Fibroblast of villous mesenchyme (primary cell): ENCODE measurements at places on chromosomes 3 and 15.
A peak's percentile ranks its signal among the peaks of the same experiment; 100 is the strongest.

GRCh38 chr3:121481106-121481880 is 64.5 kb downstream of the POLQ start:
- peak; percentile 65 for DNase-seq

DNA sequence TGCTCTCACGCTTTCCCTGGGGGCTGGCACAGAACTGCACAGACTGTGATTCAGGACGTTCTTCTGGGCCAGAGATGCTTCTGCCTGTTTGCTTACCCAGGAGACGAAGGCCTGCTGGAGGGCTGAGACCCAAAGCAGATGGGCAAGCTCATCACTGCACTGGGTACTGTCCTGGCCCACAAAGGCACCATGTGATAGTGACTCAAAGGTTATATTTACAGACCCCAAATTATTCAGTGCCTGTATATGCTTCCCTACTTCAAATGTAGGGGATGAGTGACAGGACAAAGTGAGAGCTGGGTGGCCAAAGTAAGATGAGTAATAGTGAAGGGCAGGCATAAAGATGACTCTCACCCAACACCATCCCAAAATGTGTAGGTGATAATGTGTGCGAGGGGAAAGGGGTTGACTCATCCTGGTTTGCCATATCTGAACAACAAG is 127.4 kb downstream of the WDR76 start:
- no peak for DNase-seq

DNA sequence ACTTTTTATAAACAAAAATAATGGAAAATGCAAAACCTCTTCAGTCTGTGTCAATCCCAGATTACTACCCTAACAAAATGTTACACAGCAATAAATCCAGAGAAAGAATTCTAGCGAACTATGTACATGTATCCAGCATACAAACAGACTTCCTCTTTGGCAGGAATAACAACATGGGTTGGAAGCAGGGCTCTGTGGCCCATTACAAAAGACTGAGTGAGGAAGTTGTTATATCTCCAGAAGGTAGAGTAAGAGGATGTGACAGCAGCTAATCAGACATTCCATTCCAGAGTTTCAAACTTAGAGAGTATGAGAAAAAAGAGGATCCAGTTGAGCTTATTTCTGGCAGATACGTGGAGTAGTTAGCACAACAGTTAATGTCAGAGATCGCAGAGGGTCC is 294.0 kb upstream of the PLSCR5 start:
- no peak for DNase-seq

- peak; percentile 35 for DNase-seq
These were observed 256.2 kb downstream of the ZNF621 start for GRCh38 chr3:40780925-40781406.

GRCh38 chr3:14410503-14411165 is 8.2 kb downstream of the SLC6A6 start:
- peak; percentile 81 for DNase-seq

DNA sequence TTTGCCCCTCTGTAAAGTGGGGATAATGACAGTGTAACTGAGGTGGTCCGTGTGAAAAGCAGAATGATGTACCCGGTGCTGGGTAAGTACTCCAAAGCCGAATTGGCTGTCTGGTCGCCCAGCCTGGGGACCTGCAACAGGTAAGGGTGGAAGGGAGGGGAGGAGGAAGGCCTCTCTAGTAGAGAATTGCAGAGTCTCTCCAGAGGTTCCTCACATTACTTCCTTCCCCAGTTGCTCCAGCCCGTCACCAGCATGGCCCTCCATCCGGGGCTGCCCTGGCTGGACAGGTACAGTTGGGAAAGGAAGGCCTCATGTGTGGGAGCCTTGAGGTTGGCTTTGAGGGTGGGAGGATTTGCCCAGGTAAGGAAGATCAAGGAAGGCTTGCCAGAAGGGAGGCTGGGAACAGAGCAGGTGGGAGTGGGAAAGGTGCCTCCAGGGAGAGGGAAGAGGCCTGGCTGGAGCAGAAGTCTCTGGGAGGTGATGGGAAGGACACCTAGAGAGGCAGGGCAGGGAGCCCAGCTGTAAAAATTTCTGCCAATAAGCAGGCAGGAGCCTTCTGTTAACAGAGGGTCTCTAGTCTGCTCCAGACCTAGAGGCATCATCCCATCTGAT is 1.7 kb upstream of the PSTPIP1 start:
- DNase-seq = no peak

- no peak for DNase-seq
These were observed 6.6 kb upstream of the SCAP start for GRCh38 chr3:47482366-47482765.

- DNase-seq = peak; percentile 71
These were observed 118.7 kb upstream of the SMAD3 start for GRCh38 chr15:66946578-66947164.

GRCh38 chr3:11558002-11558401 is 85.7 kb downstream of the VGLL4 start:
- DNase-seq = peak; percentile 80

DNA sequence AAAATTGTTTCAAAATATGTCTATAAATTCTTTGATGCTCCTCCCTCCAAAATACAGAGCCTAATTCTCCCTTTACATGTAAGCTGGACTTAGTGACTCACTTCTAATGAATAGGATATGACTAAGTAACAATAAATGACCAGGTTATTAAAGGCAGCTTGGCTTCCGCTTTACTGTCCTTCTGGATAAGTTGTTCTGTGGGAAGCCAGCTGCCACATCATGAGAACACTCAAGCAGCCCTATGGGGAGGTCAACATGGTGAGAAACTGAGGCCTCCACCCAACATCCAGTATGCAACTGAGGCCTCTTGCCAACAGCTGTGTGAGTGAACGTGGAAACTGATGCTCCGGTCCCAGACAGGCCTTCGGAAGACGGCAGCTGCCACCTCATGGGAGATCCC is 247.3 kb upstream of the CHRM5 start:
- DNase-seq = peak; percentile 51

DNA sequence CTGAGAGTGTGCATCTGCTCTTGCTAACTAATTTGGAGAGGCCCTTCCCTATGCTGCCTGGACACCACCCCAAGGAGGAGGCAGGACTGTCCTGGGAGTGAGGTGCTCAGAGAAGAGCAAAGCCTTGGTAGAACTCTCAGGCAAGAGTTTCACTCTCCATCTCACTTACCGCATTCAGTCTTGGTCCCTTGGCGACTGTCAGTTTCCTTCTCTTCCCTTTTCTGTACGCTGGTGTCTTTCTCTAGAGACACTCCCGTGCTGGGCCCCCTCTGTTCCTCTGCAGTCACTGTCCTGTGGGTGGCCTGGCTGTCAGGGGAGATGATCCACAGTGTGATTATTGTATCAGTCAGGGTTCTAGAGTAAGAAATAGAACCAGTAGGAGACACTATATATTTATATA is 44.0 kb downstream of the IDH2 start:
- no peak for DNase-seq

- DNase-seq = no peak
These were observed 246.2 kb downstream of the SV2B start for GRCh38 chr15:91346259-91346658.

- no peak for DNase-seq
These were observed 32.2 kb downstream of the PPP2R3A start for GRCh38 chr3:135997554-135998320.

- DNase-seq = no peak
These were observed 911.9 kb downstream of the FHIT start for GRCh38 chr3:60339304-60339703.

- no peak for DNase-seq
These were observed 1.2 kb downstream of the EOGT start for GRCh38 chr3:69012100-69012799.

GRCh38 chr3:181695661-181696491 is 15.8 kb upstream of the SOX2 start:
- DNase-seq = no peak

- no peak for DNase-seq
These were observed 17.8 kb downstream of the TTC14 start for GRCh38 chr3:180619723-180620122.

- peak; percentile 63 for DNase-seq
These were observed 23.8 kb downstream of the MGA start for GRCh38 chr15:41683955-41684354.

GRCh38 chr3:128823008-128823407 is 56.4 kb upstream of the ACAD9 start:
- no peak for DNase-seq

DNA sequence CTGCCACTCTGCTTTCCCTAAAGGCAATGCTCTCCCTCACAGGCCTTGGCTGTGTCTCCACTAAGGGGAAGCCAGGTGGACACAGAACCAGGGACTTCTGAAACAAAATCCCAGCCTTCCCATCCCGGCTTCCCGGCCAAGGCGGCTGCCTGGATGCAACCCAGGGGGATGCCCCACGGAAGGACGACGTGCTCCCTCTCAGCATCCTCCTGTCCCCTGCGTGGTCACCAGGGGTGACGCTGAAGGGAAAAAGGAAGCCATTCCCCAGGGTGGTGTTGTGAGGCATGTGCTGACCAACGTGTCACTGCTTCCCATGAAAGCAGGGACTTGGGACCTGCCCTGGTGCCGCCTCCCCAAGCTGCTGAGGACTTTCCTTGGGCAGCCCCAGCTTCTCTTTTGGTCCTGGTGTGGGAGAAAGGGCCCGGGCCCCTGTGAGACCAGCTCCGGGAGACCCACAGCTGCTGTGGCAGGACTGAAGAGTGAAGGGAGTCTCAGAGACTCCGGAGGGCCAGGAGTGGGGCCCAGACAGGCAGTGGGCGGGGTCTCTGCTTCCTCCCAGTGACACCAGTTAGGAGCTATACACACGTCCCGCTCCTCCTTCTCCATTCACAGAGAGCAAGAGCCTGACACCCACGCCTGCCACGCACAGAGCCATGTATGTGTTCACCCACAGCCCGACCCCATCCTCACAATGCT is 139.2 kb downstream of the NUP210 start:
- no peak for DNase-seq

- DNase-seq = no peak
These were observed 121.0 kb downstream of the PDZRN3 start for GRCh38 chr3:73503781-73504180.

DNA sequence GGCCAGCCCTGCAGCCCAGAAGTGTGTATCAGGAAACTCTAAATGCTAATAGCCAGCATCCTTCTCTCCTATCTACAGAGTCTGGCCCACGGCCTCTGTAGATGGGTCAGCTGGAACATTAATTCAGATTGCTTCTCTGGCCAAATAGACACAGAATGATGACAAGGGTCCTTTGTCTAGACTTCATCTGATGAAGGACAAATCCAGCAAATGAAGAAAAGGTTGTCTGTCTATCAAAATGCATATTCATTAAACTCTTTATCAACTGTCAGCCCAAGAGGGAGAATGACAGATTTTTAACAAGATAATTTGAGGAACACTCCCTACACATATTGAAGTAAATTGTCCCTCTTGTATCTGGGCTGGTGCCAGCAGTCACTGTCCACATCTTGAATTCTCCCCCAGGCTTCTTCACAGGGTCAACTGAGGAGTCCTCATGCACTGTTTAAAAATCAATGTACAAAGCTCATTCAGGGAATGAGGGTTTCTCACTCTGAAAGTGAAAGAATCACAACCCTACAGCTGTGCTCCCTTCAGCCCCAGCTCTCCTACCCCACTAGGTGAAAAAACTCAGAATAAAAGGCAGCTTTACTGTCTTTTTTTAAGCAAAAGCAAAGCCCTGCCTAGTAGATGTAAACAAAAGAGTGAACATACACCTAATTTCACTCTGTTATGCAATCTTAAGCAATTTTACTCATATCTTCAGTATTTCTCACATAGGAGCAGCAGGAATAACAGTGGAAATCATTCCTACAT is 507.7 kb downstream of the IGSF11 start:
- no peak for DNase-seq

DNA sequence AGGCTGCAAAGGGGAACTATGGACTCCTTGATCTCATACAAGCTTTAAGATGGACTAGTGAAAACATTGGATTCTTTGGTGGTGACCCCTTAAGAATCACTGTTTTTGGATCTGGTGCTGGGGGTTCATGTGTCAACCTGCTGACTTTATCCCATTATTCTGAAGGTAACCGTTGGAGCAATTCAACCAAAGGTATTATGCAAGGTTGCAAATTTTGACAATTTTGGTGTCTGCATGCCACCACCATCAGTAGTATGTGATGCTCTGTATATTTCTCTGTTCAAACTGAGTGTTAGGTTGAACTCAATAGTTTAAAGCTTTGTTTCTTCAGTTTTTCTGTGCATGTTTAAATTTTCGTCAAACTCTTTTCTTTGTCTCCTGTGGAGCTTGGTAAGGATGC is 583.8 kb upstream of the NAALADL2 start:
- no peak for DNase-seq

DNA sequence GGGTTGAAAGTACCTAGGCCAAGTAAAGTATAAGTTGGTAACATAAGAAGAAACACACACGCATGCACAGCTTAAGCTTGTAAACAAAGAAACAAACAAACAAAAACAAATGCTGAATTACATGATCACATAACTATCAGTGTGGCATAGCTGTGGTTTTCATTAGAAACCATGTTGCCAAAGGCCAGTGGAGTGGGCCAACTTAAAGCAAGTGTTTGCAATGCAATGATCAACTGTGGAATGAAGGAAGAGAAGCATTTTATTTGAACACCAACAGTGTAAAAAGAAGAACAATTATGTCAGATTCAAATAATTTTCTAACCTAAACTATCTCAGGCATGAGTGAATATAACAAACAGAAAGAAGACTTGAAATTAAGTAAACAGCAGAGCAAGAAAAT is 199.4 kb upstream of the STRIT1 start:
- no peak for DNase-seq

GRCh38 chr3:32366638-32367397 is 24.8 kb upstream of the CMTM7 start:
- DNase-seq = peak; percentile 42

DNA sequence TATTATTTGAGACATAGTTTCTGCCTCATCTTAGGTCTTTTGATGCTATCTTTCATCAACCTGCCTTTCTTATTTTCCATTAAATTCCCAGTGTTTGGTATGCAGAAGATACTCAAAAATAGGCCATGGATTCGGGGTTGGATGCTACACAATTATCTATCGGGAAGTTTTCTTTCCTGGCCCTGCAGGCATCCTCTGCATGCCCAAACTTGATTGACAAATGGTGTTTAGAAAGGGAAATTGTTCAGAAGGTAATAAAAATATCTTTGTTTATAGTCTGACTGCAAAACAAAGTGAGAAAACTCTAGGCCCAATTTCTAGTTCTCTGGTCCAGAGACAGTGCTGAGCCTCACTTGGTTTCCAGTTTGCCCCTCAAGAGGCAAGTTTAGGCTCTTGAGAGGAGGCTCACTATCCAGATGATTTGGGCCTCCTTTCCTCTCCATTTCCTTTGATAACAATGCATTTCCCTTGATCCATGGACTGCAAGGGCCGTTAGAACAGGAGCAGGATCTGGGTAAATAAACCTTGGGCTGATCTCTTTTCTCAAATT is 157.1 kb upstream of the DPH6 start:
- no peak for DNase-seq

GRCh38 chr3:166064476-166064875 is 227.3 kb upstream of the BCHE start:
- no peak for DNase-seq

- peak; percentile 62 for DNase-seq
These were observed 127.3 kb downstream of the RAP2B start for GRCh38 chr3:153289334-153289808.

DNA sequence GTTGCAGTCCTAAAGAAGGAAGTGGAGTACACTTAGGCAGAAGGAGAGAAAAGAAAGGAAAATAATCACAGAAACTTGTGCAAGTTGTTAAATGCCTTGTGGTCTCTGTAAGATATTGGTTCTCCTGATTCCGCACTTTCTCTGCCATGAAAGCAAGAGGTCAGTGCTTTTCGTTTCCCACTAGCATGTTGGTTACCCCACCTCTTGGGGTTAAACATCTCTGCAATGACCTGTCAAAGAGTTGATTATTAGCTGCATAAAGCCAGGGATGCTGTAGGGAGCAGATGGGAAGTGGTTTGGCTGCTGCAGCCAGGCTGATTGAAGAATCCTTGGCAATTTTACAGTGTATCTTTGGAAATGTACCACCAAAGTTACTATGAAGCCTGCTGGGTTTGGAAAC is 33.3 kb downstream of the ZNF609 start:
- DNase-seq = no peak

GRCh38 chr15:31435261-31435911 is 108.8 kb downstream of the KLF13 start:
- DNase-seq = peak; percentile 90
